ENCODE measurements at places on chromosomes 7 and 10.

DNA sequence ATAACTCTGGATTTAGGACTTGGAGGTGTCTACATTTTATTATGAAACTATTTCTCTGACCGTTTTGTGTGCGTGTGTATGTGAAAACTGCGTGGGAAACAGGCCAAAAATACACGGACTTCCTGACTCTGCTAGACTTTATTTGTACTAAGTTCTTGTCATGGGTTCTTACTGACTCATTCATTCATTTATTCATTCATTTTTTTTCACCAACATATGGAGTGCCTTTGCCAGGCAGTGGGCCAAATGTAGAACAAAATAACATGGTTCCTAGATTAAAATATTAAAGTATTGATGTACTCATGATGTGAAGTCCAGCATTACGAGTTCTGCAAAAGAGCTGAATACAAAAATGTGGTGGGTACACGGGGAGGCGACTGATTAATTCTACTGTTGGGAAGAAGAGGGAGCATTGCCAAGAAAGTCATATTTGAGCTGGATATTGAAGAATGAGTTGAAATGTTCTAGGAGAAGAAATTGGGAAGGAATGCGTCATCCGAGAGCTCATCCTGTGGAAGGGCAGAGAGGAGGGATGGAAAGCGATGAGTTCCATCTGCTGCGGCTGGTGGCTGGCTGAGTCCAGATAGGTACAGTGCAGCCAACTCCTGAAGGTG is 24.6 kb downstream of the CACNB2 start:
- DNase-seq: no peak

DNA sequence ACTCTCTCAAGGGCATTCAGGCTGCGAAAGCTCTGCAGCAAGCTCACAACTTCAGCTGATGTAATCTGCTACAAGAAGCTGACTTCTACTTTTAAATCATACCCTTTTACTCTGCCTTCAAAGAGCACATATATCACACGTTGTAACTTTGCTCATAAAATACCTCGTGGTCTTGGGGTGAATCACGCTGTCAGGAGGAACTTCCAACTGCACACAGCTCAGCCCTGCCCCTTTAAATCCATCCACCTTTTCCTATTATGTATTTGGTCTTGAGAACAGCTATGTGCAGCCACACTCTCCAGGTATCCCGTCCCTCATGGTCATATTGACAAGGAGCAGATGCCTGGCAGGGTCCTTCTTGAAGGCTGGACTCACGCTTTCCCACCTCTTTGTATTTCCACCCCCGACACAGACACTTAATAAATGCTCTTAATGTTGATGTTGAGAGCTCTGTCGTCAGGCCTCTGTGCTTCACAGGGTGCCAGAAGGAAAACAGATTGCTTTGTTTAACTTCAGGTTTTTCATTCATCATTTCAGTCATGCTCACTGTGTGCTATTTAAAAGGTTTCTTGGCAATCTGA is 47.6 kb downstream of the ICA1 start:
- no peak for DNase-seq

DNA sequence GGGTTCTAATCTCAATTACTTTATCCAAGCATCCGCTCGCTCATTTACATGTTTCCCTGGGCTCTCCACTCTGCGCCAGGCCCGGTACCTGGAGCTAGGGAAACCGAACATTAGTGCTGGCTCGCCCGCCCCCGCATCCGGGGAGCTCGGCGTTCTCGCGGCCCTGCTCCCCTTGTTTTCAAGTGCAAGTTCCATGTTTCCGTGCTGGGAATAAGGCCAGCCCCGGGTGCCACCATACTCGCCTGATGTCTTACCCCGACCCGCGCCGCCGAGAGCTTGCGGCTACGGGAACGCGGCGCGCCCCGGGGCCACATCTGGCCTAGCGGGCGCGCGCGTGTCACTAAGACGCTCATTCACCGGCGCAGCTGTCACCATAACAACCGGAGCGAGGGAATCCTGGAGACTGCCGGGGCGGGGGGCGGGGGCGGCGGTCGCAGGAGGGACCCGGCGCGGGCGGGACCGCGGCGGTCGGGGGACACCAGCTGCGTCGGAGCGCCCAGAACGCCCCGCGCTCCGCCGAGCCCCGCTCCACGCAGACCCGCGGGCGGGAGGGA is at the start of gene NEURL1:
Gene NEURL1, plus strand, starts transcription at position 344 of the 554 bp plus-strand sequence. CDS start 683 bp downstream, outside the sequence.
- no peak for DNase-seq

DNA sequence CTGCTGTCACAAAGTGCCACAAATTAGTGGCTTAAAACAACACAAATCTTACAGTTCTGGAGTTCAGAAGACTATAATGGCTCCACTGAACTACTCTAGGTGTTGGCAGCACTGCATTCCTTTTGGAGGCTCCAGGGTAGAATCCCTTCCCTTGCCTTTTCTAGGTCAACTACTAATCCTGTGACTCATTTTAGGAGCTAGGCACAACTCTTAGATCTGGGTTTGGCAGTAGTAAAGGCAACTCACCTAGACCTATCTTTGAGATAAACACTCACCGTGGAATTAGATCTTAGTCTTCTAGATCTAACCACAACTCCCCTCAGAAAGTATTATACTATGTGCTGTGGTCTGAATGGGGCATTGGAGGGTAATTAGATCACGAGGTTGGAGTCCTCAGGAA is 60.4 kb downstream of the ANKIB1 start:
- DNase-seq: no peak

- no peak for DNase-seq
Measured at GRCh38 chr7:44738051-44738723, 10.5 kb upstream of the ZMIZ2 start.

DNA sequence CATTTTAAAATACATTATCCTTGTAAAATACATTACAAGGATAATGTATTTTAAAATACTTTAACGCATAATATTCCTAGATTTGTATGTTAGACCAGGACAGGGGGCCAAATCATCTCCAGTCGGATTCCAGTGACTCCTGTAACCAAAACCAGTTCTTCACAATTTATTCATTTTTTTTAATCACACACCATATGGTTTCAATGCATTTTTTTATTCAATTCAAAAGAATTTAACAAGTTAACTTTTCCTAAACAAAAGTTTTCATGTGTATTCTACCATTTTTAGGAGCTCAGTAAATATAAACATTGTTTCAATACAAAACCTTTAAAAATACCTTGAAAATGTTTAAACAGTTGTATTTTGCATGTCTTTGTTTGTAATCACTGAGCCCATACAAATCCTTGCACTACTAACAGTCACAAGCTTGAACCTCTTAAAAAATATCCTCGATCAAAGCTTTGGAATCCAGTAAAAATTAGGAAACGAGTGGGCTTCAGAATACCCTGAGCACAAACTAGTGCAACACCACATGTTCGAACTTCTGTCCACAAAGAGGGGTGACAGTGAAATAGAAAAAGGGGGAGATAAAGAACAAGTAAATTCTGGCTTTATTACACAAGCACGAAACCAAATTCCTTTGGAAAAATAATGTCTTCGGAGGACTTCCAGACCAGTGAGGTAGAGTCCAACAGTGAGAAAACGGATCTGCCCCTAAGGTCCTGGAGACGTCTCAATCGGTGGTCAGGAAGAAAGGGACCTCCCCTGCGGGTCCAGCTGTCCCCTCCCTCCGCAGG is 1.6 kb downstream of the CCDC71L start:
- DNase-seq: no peak

DNA sequence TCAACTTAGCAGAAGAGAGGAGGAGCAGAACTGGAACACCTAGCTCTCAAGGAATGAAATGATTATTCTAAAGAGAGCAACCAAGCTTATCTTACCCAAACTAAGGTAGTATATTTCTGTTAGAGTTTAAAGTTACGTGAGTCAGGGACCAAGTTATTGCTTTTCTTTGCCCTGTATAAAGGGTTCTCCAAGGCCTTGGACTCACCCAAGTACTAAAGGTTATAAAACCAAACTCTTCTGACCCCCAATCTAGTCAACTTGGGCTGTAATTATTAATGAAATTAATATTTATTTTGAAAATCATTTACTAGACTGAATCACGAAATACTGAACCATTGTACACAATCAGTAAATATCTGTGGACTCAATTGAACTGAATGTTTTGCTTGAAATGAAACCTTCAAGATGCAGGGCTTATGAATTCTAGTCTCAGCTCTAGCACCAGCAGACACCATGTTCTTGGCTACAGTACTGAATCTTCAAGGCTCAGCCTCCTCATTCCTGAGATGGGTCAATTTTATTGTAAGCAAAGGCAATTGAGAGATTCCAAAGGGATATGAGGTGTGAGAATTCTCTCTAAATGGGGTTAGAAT is 1.8 kb upstream of the CYP2C19 start:
- DNase-seq: no peak

DNA sequence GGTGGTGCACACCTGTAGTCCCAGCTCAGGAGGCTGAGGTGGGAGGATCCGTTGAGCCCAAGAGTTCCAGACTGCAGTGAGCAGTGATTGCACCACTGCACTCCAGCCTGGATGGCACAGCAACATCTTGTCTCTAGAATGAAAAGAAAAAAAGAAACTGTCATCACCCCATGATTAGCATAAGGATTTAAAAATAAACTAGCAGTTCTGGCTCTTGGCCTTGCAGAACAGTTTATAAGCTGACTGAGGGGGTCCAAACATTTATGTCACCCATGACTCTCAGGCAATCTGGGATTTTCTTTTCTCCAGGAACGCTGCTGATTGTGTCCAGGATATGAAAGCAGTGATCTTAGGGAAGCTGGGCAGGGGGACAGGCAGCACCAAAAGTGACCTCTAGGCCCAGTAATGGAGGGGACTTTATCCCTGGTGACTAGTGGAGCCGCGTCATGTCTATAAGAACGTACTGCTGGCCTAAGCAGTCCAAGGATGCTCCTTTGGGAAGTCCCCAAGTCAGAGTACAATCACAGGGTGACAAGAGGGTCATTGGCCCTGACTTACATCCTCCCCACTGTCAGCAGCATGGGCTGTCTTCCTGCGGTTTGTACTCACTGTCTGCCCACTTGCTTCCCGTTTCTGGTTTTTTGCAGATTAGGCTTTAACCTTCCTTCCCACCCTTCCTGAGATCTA is 177.4 kb downstream of the ARHGAP12 start:
- no peak for DNase-seq

- no peak for DNase-seq
Measured at GRCh38 chr7:28900311-28900710, 57.8 kb downstream of the TRIL start.

DNA sequence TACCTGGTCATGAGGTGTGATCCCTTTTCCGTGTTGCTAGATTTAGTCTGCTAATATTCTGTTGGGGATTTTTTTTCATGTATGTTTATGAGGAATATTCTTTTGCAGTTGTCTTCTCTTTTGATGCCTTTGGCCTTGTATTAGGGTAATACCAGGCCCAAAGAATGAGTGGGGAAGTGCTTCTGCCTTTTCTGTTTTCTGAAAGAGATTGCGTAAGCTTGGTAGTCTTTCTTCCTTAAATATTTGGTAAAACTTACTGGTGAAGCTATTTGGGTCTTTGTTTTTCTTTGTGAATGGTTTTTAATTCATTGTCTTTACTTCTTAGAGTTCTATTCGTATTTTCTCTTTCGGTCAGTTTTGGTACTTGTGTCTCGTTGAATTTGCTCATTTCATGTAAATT is 51.1 kb downstream of the SHH start:
- DNase-seq: no peak

DNA sequence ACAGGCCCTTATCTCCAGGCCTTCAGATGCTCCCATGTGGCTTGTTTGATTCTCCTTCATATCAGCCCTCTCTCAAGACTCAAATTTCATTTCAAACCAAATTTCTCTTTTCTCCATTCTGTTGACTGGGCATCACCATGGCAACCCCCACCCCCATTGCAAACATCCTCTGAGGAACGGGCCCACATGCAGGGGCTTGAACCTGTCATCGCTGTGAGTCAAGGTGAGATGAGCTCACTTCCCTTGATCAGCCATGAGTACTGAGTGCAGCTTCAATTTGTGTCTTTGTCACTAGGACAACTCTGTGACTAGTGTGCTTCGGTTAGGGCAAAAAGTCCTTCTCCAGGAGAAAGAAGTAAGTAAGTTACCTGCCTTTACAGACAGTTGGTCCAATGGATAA is 41.9 kb downstream of the CALML3 start:
- DNase-seq: no peak

- DNase-seq: no peak
Measured at GRCh38 chr7:41689815-41690214, 13.1 kb downstream of the INHBA start.

DNA sequence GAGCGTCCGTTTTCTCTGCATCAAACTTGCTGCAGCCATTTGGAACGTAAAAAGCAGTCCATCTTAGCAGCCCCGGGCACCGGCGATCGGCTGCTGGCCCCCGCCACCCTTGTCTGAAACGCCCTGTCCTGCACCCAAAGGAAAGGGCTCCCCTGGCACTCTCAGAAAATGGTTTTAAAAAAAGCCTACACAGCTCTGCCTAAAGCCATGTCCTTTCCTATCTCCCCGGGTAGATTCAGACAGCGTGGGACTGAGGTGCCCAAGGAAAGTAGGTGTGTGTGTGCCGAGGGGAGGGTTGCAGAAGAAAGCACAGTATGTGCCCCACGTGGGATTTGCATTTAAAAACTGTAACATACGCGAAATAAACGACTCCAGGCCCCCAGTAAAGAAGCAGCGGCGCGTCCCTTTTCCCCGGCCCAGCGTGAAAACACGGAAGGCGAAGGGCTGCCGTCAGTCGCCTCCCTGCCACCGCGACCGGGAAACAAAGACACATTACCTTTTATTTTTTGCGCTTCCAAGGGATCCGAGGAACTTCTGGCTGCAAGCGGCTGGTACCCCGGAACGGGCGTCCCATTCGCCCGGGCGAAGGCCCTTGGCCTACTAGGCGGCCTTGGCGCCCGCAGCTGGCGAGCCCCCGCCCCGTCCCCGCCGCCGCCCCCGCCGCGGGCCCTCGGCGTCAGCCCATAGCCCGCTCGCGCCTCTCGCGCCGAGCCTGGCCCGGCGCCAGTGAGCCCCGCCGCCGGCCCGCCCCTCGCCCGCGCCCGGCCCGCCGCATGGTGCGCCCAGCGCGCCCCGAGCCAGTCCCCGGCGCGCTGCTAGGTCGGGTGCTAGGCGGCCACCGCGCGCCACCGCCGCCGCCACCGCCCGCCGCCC is 304.6 kb downstream of the PRPF18 start:
- no peak for DNase-seq

DNA sequence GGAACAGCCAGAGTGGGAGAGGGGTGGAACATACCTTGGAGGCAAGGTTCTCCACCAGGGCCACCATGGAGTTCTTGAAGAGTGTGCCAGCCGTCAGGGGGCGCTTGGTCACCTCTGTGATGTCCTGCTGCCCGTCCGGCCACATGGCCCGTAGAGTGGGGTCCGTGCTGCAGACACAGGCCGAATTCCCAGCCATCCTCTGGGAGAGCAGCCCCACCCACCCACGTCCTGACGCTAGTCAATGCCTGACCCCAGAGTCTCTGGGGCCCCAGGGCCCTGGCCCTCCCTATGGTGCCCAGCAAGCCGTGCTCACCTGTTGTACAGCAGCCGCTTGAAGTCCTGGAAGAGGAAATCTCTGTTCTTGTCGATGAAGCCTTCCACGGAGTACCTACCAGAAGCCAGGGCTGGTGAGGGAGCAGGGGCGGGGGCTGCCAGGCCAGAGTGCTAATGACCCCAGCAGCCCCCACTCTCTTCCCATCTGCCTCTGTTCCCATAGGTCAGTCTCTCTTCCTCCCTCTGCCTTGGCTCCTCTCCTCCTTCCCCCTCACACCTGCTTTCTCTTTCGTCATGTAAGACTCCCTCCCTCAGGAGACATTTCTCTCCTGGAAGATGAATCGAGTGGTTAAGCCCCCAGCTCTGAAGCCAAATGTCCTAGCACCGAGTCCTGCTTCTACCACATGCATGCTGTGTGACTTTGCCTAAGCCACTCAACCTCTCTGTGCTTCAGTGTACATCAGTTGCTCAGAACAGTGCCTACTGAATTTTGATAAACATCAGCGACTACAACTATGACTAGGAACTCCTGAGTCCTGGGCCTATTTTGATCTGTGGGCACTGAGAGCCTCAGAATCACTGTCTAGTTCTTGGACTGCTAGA is 11.0 kb downstream of the MYO1G start:
- no peak for DNase-seq

- DNase-seq: no peak
Measured at GRCh38 chr10:25142116-25142864, 32.5 kb upstream of the GPR158 start.
